ENCODE measurements at places on chromosomes 5 and 9. TPM values are rescaled to one million over a fixed set of nuclear protein-coding genes. Genes with fewer than 3 reads are reported as not detected.

GRCh38 chr5:72330712-72331111 is 10.5 kb downstream of the PTCD2 start:
- no peak for DNase-seq
- no peaks in the 10 kb centered on the region for H3K27me3 ChIP-seq
- H3K4me3 ChIP-seq, result no peak overlapping the region
- no peaks in the 10 kb centered on the region for H3K36me3 ChIP-seq
- H3K4me1 ChIP-seq, result no peaks in the 10 kb centered on the region
- H3K27ac ChIP-seq, result no peak overlapping the region

- no peaks in the 10 kb centered on the region for H3K4me1 ChIP-seq
- H3K27me3 ChIP-seq, result no peaks in the 10 kb centered on the region
- no peak for DNase-seq
- no peak overlapping the region for H3K4me3 ChIP-seq
- no peaks in the 10 kb centered on the region for H3K36me3 ChIP-seq
These were observed 292.5 kb downstream of the SH3GL2 start for GRCh38 chr9:17871213-17871890.

Gene SPATA24
- total RNA-seq, result 3.4 TPM

Gene RABGAP1
- total RNA-seq, result 107 TPM

GRCh38 chr5:72280581-72281069 is 39.4 kb downstream of the MRPS27 start:
- peak overlapping the region; percentile 90 for H3K27ac ChIP-seq
- H3K4me1 ChIP-seq, result no peaks in the 10 kb centered on the region
- DNase-seq, result no peak
- no peak overlapping the region for H3K4me3 ChIP-seq
- no peaks in the 10 kb centered on the region for H3K27me3 ChIP-seq

DNA sequence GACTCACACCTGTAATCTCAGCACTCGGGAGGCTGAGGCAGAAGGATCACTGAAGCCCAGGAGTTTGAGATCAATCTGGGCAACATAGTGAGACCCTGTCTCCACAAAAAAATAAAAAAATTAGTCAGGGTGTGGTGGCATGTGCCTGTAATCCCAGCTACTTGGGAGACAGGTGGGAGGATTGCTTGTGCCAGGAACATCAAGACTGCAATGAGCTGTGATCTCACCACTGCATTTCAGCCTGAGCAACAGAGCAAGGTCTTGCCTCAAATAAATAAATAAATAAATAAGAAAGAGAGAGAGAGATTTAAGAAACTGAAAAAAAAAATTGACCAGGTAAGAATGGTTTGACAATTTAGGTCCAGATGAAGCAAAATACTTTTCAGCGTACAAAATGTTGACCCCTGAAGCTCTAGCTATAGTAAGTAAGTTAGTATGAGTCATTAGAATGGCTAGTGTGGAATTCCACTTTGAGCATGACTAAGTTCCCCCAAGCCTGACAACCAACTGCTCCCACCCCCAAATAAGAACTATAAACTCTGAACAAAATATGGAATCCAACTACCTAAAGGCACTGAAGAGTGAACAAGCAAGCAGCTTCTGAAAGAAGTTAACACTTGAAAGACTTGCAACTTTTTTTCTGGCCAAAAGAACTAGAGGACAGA is 217.8 kb upstream of the TLE4 start:
- no peaks in the 10 kb centered on the region for H3K36me3 ChIP-seq
- H3K27ac ChIP-seq, result no peak overlapping the region
- DNase-seq, result no peak
- H3K4me3 ChIP-seq, result no peak overlapping the region
- no peaks in the 10 kb centered on the region for H3K27me3 ChIP-seq
- H3K4me1 ChIP-seq, result no peaks in the 10 kb centered on the region

Gene CCL28
- 1.0 TPM for total RNA-seq

DNA sequence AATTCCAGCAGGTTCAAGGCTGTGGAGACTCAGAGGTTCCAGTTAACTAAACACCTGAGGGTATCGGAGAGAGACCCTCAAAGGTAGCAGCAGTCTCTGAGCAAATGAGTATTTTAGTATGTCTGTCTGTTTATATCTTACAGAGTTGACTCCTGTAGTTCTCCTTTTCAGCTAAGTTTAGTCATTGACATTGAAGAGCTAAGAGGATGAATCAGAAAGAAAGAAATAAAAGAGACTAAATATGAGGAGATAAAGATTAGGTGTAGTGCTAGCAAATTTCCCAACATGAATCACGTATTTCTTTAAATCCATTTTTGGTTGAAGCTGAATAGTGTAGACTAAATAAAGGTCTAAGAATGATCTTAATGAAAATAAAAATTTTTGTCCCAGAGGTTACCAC is 474.0 kb upstream of the RGMB start:
- H3K4me3 ChIP-seq, result no peak overlapping the region
- H3K36me3 ChIP-seq, result no peaks in the 10 kb centered on the region
- no peaks in the 10 kb centered on the region for H3K27me3 ChIP-seq

GRCh38 chr9:96430377-96430776 is 12.2 kb upstream of the ZNF367 start:
- no peak overlapping the region for H3K4me3 ChIP-seq
- no peaks in the 10 kb centered on the region for H3K4me1 ChIP-seq
- no peak for DNase-seq
- no peaks in the 10 kb centered on the region for H3K27me3 ChIP-seq

Gene IL33
- 152 TPM for total RNA-seq

Gene BARHL1
- total RNA-seq, result not detected

- H3K36me3 ChIP-seq, result no peaks in the 10 kb centered on the region
- no peak overlapping the region for H3K27ac ChIP-seq
- no peaks in the 10 kb centered on the region for H3K27me3 ChIP-seq
These were observed 274.8 kb downstream of the ENC1 start for GRCh38 chr5:74365723-74366122.

Gene ANKRD55
- total RNA-seq, result not detected

DNA sequence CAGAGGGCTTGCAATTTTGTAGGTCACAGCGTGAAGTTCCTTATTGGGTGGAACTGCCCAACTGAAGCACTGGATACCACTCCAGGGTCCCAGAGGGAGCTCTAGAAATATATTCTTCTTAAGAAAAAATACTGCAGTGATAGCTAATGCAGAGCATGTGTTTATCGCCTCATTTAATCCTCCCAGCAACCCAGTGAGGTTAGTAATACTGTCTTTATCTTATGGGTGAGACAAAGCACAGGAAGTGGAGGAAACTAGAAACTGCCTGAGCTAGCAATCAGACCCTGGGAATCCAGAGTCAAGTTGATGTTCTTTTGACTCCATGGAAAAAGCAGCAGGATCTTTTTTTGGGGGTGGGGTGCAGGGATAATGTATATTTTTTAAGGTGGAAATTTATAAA is 153.3 kb downstream of the PJA2 start:
- DNase-seq, result no peak
- no peaks in the 10 kb centered on the region for H3K27me3 ChIP-seq
- no peak overlapping the region for H3K4me3 ChIP-seq
- no peaks in the 10 kb centered on the region for H3K36me3 ChIP-seq

Gene ANKRD31
- not detected for total RNA-seq

Gene PCDHB16
- total RNA-seq, result 10.2 TPM

GRCh38 chr5:132270335-132270665 is 12.8 kb downstream of the PDLIM4 start:
- no peak overlapping the region for H3K4me3 ChIP-seq
- no peaks in the 10 kb centered on the region for H3K36me3 ChIP-seq
- H3K4me1 ChIP-seq, result peaks cover 8% of the 10 kb centered on the region
- no peak for DNase-seq
- peak overlapping the region; percentile 48 for H3K27ac ChIP-seq

DNA sequence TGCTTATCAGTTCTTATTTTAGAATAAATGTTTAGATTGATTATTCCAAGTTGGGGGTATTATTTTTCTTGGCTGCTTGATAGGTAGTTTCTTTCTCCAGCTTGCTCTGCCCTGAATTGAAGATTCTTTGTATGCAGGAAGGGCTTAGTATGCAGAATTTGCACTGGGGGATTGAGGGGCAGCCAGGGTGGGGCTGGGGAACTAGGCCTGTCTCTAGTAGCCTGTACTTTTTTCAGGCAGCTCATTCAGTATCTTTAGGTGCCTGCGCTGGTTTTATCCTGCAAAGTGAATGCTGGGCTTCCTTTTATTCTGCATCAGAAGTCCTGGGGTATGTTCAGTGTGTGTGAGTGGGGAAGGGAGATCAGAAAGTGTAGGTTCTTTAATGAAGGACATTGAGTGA is 228.3 kb upstream of the ELL2 start:
- H3K27me3 ChIP-seq, result no peaks in the 10 kb centered on the region
- H3K4me3 ChIP-seq, result no peak overlapping the region
- H3K27ac ChIP-seq, result no peak overlapping the region

Gene RMRP
- total RNA-seq, result 2,632 TPM

DNA sequence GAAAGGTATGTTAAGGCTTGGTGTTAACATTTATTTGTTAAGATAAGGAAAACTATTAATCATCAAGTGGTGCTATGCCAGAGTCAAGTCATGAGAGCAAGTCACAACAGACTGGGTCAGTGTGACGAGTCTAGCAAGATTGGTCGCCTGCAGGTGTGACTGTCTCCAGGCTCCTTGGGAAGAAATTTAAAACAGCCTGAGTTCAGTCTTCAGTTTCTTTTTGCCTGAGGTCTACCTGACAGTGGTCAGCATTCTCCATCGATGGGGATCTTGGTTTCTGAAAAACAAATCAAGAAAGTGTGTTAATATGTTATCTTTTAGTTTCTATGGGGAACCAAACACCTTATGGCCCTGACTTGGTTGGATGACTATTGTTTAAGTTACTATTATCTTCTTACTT is 56.3 kb downstream of the CETN3 start:
- H3K27ac ChIP-seq, result no peak overlapping the region
- no peaks in the 10 kb centered on the region for H3K36me3 ChIP-seq
- H3K27me3 ChIP-seq, result no peaks in the 10 kb centered on the region
- no peak for DNase-seq

- H3K4me3 ChIP-seq, result no peak overlapping the region
- peak overlapping the region; percentile 74 for H3K27ac ChIP-seq
- H3K4me1 ChIP-seq, result no peaks in the 10 kb centered on the region
- no peaks in the 10 kb centered on the region for H3K36me3 ChIP-seq
These were observed 31.4 kb downstream of the ANKRD33B start for GRCh38 chr5:10595293-10595671.

Gene SELENOP
- 758 TPM for total RNA-seq

Gene FOXI1
- not detected for total RNA-seq

DNA sequence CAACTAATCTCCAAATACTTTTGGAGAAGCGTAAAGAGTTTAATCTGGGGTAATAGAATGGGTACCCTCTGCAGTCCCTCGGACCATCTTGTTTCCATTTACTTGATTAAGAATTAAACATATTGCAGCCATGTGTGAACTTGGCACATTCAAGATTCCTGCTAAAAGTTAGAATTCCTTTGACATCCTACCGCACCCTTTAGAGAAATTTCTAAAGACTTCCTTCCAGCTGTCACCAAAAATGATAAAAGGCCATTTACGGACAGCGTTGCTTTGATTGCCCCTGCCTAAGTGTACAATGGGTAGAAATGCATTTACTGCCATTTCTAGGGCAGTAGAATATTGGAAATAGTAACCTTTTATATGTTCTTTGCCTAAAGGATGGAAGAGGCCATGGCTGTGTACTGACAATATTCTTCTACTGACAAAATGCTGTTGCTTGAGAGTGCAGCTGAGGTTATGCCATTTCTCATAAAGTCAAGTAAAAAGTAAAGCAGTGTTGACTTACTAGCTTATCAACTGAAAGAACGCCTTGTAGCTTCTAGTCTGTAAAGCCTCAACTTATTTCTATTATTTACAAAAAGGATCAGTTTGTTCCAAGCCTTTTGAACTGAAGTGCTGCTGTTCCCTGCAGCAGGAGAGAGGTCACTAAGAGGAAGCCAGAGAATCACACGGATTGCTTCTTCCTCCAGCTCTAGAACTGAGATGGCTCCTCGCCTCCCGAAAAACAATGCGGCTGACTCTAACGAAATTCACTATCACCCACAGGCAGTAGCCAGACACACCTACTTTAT is 139.8 kb upstream of the BASP1 start:
- DNase-seq, result no peak

Gene BTNL3
- total RNA-seq, result not detected

GRCh38 chr5:68012831-68013230 is 202.7 kb upstream of the PIK3R1 start:
- no peak for DNase-seq
- H3K4me1 ChIP-seq, result no peaks in the 10 kb centered on the region
- H3K27me3 ChIP-seq, result no peaks in the 10 kb centered on the region
- H3K27ac ChIP-seq, result peak overlapping the region; percentile 21
- no peaks in the 10 kb centered on the region for H3K36me3 ChIP-seq

DNA sequence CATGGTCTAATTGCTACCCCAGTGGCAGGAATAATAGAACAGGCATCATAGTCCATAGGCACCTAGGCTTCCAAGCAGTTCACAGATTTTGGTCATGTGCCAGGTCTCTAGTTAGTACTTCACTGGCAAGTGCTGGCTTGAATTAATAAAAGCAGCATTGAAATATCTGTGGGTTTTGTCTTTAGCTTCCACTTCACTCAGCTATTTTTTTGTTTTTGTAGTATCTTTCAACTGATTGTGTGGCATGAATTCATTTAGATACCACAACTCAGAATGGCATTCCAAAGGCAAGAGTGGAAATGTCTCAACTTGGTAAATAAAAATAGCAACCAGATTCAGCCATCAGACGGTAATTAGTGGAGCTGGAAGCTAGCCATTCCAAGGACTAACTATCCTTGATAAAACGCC is 27.9 kb upstream of the ITGA2 start:
- H3K4me3 ChIP-seq, result no peak overlapping the region
- DNase-seq, result no peak
- no peak overlapping the region for H3K27ac ChIP-seq
- H3K36me3 ChIP-seq, result no peaks in the 10 kb centered on the region
- no peaks in the 10 kb centered on the region for H3K4me1 ChIP-seq

DNA sequence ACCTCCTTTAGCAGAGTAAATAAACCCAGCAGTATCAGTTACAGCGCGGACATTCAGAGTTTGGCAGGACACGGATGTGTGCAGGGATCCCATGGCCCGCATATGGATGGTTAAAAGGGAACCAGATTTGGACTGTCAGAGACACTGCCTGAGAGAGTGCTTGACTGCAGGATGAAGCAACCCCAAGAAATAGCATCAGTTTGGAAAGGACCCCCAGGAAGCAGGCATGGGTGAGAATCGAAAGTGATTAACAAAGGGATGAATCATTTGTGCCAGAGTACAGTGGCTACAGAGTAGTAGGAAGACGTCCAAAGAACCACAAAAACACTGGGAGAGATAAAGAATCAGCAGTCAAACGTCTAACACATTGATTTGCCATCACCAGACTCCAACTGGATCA is 5.5 kb downstream of the C7 start:
- H3K36me3 ChIP-seq, result no peaks in the 10 kb centered on the region
- peak overlapping the region; percentile 60 for H3K27ac ChIP-seq
- DNase-seq, result no peak
- no peaks in the 10 kb centered on the region for H3K4me1 ChIP-seq
- no peaks in the 10 kb centered on the region for H3K27me3 ChIP-seq
- no peak overlapping the region for H3K4me3 ChIP-seq

GRCh38 chr9:95296761-95297160 is 20.7 kb downstream of the FANCC start:
- H3K36me3 ChIP-seq, result no peaks in the 10 kb centered on the region
- H3K4me1 ChIP-seq, result no peaks in the 10 kb centered on the region
- no peak overlapping the region for H3K4me3 ChIP-seq
- no peak overlapping the region for H3K27ac ChIP-seq

Gene TSSK1B
- 0.35 TPM for total RNA-seq

- H3K36me3 ChIP-seq, result no peaks in the 10 kb centered on the region
- no peaks in the 10 kb centered on the region for H3K4me1 ChIP-seq
- no peaks in the 10 kb centered on the region for H3K27me3 ChIP-seq
- no peak overlapping the region for H3K27ac ChIP-seq
These were observed 39.6 kb downstream of the DMAC1 start for GRCh38 chr9:7760014-7760415.
